ENCODE measurements at places on chromosomes 16 and 17.

- DNase-seq = no peak
Observed at GRCh38 chr17:55273579-55274354, 9.0 kb downstream of the HLF start.

DNA sequence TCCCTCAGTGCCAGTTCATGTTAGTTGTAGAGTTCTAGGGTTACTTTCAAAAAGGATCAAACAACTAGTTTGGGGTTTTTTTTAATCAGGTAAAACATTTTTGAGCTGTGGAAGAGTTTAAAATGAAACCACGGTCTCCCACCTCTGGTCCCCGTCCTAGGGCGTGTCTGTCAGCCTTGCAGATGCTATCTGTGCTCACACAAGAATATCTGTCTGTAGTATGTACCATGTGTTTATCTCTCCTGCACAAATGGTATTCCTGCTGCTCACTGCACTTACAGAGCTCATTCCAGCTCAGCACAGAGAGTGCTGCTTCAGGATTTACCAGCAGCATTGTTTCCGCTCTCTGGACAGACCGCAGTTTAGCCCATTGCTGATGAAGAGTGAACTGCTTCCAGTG lies 38.9 kb downstream of the UBN1 start:
- DNase-seq = peak; percentile 60

DNA sequence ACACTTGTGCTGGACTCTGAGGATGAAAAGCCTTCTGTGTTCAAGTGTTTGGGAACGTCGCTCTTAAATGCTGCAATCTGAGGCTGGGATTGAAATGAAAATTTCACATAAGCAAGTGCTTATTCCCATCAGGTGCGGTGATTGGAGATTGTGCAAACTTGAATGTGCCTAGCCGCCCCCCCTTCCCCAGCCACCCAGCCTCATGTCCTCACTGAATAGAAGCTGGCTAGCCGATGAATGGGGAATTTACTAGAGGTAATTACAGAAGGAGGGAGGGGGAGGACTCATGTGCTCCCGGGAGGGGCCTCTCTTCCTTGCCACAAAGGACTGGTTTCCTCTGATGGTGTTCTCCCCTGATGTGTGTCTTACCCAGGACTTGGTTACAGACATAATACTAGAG lies 544.8 kb upstream of the EEF2KMT start:
- DNase-seq = no peak

DNA sequence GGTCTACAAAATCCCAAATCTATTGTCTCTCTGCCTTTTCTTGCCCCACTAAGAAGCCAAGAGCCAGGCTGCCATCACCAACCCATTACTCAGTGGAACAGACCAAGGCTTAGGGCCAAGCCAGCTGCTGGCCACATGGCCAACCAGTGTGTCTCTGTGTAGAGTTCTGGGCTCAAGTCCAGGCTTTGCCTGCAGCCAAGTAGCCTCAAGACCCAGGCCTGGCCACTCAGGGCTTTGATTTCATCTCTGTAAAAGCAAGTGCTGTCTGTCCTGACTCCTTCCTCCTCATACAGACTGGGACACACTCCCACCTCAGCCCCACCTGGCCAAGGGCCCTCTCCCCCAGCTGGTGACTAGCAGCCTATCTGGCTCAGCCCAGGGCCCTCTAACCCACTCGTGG lies 14.6 kb downstream of the SREBF1 start:
- no peak for DNase-seq

DNA sequence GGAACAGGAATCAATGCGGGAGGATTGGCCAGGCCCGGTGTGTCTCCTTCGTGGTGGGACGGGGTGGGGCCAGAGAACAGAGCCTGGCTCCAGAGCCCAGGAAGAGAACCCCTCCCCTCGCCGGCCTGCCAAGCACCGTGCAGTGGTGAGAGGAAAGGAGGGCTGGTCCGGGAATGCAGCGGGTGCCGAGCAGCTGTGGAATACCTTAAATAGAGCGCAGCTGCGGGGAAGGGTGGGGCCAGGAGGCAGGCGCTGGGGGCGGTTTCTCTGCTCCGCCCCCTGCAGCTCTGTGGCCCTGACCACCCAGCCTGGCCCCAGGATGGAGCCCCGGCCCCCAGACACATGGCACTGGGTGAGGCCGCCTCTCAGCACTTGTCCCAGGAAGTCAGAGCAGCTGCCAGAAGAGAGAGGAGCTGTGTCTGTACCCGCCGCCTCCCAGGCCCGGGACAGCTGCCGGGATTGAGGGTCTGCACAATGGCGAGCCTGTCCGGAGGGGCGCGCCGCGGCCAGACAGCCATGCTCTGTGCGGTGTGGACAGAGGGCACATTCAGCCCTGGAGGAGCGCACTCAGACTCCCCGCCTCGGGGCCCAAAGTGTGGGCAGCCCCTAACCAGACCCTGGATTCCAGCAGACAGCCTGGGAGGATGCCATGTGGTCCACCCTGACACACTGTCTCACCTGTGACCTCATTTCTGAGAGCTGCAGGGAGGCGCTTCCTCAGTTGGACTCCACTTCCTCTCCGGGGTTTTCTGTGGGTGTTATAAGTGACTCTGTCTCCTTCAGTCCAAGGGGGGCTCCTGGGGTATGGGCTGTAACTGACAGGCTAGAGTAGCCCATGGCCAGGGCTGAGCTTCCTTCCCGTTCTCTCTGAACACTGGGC lies 268.8 kb downstream of the SEC14L1 start:
- no peak for DNase-seq

DNA sequence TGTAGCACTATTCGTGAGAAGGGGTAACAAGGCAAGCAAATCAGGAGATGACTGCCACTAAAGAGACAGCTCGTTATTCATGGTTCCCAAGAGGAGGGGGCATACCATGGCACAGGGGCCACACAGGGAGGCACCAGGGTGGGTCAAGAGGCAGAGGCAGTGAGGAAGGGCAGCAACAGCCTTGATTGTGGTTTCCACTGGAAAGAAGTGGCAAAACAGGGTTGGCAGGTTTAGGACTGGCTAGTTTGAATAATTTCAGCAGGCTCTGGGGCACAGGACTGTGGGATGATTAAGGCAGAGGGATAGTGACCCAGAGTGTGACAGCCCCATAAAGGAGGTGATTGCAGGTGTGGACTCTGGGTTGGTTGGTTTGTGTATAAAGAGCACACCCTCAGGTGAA lies 188.9 kb downstream of the CBLN1 start:
- no peak for DNase-seq

GRCh38 chr17:37465069-37465616 lies 24.5 kb upstream of the DUSP14 start:
- no peak for DNase-seq

GRCh38 chr16:5042574-5043171 lies 8.9 kb upstream of the NAGPA start:
- DNase-seq = peak; percentile 33

- DNase-seq = no peak
Observed at GRCh38 chr17:78998311-78999055, 11.1 kb downstream of the CANT1 start.

DNA sequence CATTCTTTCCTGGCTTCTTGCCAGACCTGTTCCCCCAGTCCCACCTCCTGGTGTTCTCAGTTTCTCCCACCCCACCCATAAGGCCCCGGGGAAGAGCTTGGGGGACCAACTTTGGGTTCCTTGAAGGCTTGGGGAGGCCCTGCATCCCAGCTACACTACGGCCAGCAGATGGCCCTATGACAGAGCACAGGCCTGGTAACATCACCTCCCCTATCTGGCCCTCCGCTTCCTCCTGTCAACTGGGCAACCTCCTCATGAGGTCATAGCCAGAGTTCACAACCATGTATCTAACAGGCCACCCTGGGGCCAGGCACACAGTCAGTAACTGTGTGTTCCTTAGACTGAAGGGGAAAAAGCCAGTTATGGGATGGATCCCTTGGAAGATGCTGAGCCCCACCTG lies 31.4 kb downstream of the MYO15A start:
- peak; percentile 48 for DNase-seq

DNA sequence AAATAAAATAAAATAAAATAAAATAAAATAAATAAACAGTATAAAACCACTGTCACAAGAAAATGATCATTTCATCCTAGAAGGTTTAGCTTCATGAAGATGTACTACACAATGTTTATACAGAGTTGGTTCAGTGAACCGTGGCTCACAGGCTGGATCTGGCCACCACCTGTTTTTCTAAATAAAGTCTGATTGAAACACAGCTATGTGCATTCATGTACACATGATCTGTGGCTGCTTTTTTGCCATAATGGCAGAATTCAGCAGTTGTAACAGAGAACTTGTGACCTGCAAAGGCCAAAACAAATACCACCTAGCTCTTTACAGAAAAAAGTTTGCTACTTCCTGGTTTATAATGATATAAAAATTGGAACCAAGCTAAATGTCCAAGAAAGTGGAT lies 12.6 kb upstream of the RPRML start:
- no peak for DNase-seq

- DNase-seq = no peak
Observed at GRCh38 chr16:83400234-83400633, 407.5 kb upstream of the HSBP1 start.

GRCh38 chr17:75535119-75535537 lies 9.6 kb downstream of the LLGL2 start:
- no peak for DNase-seq

- DNase-seq = no peak
Observed at GRCh38 chr17:73532421-73532901, 111.8 kb downstream of the SDK2 start.

- DNase-seq = no peak
Observed at GRCh38 chr16:87098361-87098760, 218.8 kb downstream of the C16orf95 start.

GRCh38 chr17:27439342-27439741 lies 16.9 kb upstream of the KSR1 start:
- no peak for DNase-seq

DNA sequence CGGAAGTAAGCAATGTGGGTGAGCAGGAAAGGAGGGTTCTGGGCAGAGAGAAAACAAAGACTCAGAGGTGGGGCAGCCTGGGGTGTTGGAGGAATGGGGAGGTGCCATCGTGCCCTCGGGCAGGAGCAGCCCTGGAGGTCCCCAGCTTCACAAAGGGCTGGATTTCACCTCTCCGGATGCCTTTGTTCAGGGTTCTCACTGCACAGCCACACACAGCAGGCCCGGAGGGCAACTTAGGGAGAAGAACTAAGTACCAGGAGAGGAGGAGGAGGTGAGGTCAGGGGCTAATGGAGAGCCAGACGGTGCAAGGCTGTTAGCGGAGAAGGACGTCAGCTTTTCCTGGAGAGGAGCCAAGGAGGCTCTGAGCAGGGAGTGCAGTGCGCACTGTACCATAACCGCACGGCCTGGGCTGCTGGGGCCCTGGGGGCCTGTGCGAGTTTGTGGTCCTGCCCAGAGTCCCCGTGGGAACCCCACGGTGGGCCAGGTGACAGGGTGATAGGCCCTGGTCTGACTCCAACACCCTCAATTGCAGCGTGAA lies 9.3 kb downstream of the ARRB2 start:
- no peak for DNase-seq
